ENCODE measurements at places on chromosomes 3 and 15.

- no peak for DNase-seq
Observed at GRCh38 chr15:92582206-92582605, 73.4 kb downstream of the FAM174B start.

DNA sequence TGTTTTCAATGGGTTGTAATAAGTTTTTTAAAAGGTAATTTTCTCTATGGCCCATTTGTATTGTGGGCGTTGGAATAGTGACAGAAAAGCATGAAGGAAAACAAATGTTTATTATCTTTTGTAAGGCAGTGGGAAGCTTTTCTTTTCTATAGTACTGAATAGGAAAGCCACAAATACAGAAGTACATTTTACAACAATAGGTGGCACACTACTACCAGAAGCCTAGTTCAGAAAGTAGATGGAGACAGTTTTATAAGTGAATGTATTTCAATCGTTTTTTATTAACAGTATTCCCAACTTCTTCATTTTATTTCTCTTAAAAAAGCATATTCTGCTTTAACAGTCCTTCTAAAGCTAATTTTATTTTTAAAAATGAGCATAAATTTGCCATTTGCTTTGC is 296.7 kb downstream of the PTPRG start:
- DNase-seq = no peak

DNA sequence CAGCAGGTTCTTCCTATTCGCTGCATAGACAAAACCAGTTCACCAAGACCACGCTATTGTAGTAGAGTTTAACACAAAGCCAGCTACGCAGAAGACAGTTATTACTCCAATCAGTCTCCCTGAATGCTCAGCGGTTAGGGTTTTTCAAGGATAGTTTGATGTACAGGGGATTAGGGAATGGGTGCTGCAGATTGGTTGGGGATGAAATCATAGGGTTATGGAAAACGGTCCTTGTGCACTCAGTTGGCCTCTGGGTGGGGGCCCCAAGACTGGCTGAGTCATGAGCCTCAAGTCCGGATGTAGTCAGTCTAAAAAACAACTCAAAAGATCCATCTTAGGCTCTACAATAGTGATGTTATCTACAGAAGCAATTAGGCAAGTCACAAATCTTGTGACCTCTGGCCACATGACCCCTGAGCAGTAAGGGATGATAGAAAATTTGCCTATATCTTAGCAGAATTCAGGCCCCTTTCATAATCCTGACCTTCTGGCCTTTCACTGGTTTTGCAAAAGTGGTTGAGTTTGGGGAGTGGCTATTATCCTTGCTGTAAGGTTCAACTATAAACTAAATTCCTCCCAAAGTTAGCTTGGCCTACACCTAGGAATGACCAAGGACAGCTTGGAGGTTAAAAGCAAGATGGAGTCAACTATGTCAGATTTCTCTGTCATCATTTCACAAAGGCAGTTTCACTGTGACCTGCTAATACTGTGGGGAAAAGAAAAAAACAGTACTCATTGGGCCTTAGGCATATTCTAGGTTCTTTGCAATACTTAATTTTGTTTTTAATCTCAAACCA is 57.7 kb downstream of the LIPC start:
- no peak for DNase-seq

DNA sequence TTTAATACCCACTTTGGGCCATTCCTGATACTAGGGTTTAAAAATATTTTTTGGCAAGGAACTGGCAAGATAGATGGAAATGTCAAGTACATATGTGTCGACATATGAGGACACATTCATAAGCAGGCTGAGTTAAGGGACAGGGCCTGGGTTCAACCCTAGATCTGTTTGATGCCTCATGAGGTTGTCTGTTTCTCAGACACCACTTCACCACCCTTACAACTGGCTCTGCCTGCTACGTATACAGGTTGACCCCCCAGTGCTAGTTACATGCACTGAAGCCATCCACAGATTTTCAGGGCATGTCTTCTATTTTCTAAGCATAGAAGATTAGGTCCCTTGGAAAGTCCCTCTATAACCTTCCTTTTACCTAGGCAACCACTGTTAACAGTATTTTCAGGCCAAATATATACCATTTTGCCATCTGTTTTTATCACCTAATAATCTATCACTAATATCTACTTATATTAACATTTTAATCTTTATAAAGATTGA is 296.7 kb downstream of the PLCL2 start:
- no peak for DNase-seq

- no peak for DNase-seq
Observed at GRCh38 chr3:182808041-182808770, 14.9 kb downstream of the ATP11B start.

- DNase-seq = no peak
Observed at GRCh38 chr3:42368861-42369260, 41.5 kb downstream of the LYZL4 start.

- DNase-seq = no peak
Observed at GRCh38 chr15:38593524-38593923, 28.9 kb upstream of the RASGRP1 start.

DNA sequence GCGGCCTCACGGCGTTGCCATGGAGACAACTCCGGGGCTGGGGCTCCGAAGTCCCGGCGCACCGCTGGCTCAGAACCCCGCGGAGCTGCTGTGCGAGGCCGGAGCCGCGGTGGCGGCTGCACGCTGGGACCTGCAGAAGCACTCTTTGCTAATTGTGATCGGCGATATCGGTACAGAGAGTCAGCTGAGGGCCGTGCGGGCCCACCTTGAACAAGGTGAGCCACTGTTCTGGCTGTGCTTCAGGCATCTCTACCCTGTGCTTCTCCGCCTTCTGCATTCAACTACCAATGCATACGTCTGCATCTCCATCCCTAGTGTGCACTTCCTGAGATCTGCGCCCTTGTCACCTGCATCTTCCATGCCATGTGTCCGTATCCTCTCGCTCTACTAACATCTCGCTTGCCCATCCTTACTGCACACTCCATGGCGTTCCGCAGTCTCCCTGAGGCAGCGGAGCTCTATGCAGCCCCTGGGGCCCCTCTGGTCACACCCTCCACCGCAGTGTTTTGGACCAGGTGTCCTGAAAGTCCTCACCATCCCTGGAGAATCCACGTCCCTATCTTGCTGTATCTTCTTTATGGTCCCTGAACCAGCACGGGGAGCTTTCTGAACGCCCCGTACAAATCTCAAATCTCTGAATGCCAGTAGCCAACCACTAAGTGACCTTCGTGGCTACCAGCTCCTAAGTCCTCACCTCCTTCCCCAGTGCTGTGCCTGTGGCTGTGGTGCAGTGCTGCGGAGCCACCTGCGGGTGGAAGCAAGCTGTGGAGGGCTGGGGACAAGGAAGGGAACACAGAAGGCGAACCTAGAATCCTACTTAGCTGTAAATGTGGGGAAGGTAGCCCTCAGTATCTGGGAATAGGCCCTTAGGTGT is 6.2 kb upstream of the MAP1A start:
- DNase-seq = no peak

- no peak for DNase-seq
Observed at GRCh38 chr3:100198579-100199269, 62.1 kb upstream of the TBC1D23 start.

GRCh38 chr3:143595456-143596077 is 252.7 kb downstream of the SLC9A9 start:
- DNase-seq = no peak

GRCh38 chr3:13876451-13877100 is 3.3 kb downstream of the WNT7A start:
- DNase-seq = no peak

DNA sequence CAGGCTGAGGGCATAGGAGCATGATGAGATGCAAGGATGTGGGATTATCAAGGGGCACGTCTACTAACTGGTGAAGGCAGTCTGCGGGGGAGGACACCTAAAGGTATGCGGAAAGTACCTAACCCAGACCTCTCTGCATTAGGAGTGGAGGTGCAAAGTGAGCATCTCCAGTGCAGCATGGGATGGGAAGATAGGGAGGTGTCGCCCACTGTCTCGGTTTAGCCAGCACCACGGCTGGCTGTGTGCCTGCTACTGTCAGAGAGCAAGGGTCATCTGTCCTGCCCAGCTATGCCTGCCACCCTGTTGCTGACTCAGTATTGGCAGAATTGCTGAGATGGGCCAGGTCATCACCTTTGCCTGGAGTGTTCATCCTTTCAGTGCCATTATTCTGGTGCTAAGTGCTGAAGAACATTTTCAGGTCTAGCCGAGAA is 40.1 kb downstream of the OXNAD1 start:
- no peak for DNase-seq

All from D341Med (cell line).